ENCODE measurements at places on chromosomes 5 and 9. TPM values are rescaled to one million over a fixed set of nuclear protein-coding genes. Genes with fewer than 3 reads are reported as not detected.
A peak's percentile ranks its signal among the peaks of the same experiment; 100 is the strongest.

DNA sequence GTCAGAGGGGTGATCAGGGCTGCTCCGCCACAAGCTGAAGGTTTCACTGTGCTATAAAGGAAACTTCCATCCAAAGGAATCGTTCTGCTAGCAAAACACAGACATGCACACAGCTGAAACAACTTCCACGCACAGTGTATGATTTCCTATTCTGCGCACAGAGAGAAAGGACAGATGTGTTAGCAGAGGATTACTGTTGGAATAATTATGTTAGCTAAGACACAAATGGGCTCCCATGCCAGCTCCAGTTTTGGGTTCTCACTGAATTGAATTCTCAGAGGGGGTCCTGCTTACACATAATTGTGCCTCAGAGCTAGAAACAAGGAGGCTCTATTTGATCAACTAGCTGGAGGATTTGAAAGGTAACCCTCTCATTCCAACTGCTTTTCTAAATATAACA, 352.4 kb downstream of the IRX2 start:
- no peaks in the 10 kb centered on the region for H3K27me3 ChIP-seq
- H3K27ac ChIP-seq: no peak overlapping the region
- no peaks in the 10 kb centered on the region for H3K4me1 ChIP-seq
- H3K36me3 ChIP-seq: no peaks in the 10 kb centered on the region

DNA sequence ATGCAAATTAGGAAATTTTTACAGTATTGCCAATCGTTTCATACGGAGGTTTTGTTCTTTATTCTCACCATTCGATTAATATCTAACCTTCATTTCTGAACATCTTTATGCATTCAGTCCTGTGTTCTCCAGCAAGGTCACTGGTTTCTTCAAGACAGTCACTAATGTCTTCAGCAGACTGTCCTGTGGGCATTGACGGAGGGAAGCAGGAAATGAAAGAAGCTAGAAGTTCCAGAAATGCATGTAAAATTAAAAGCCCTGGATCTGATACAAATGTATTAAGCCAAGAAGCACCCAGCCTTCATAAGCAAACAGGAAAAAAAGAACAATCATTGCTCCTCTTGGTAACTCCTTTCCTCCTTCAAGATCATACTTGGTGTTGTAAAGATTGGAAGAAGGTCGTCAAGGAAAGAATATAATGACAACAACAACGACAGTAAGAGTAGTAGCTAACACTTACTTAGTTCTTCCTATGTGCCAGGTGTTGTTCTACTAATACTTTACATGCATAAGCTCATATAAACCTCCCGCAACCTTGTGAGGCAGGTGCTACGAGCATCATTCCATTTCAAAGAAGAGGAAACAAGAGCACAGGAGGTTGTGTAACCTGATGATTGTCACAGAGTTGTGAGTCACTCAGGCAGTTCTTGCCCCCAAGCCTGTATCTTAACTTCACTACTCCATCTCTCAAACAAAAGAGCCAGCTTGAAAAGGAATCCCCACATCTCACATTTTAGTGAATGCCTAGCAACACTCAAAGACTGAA, 59.9 kb upstream of the CER1 start:
- H3K4me1 ChIP-seq: no peaks in the 10 kb centered on the region
- no peak for DNase-seq
- H3K36me3 ChIP-seq: no peaks in the 10 kb centered on the region

DNA sequence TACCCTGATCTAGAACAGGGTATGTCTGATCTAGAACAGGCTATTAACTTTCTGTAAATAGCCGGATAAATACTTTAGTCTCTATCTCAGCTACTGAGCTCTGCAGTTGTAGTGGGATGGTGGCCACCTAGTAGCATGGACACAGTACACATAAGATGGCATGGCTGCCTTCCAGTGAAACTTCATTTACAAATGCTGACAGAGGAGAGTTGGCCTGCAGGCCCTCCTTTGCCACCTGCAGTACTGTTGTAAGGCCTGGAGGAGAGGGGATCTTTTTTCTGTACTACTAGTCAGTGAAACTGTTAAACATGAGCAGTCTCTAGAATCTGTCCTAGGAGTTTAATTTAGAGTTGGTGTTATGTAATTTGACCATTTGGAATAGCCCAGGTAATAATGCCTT, 86.0 kb downstream of the TRIO start:
- no peaks in the 10 kb centered on the region for H3K27me3 ChIP-seq
- no peak overlapping the region for H3K27ac ChIP-seq
- peaks cover 8% of the 10 kb centered on the region for H3K4me1 ChIP-seq
- no peak overlapping the region for H3K4me3 ChIP-seq

DNA sequence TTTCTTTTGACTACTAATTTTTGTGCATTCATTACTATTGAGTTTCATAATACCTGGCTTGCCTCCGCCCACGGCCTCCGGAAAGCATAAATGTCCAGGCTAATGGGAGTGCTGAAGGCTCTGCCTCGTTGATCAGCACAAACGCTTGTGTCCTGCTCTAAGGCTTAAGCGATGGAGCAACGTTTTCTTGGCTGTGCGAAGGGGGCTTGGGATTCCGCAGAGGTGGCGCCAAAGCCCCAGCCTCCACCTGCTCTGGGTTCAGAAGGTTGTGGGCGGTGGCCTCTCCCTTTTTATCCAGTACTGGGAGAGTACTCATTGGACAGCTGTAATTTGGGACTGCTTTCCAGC, 19.7 kb downstream of the ANXA2R start:
- H3K36me3 ChIP-seq: no peaks in the 10 kb centered on the region
- peaks cover 43% of the 10 kb centered on the region for H3K4me1 ChIP-seq
- no peaks in the 10 kb centered on the region for H3K27me3 ChIP-seq
- no peak for DNase-seq
- H3K4me3 ChIP-seq: peak overlapping the region; percentile 98

DNA sequence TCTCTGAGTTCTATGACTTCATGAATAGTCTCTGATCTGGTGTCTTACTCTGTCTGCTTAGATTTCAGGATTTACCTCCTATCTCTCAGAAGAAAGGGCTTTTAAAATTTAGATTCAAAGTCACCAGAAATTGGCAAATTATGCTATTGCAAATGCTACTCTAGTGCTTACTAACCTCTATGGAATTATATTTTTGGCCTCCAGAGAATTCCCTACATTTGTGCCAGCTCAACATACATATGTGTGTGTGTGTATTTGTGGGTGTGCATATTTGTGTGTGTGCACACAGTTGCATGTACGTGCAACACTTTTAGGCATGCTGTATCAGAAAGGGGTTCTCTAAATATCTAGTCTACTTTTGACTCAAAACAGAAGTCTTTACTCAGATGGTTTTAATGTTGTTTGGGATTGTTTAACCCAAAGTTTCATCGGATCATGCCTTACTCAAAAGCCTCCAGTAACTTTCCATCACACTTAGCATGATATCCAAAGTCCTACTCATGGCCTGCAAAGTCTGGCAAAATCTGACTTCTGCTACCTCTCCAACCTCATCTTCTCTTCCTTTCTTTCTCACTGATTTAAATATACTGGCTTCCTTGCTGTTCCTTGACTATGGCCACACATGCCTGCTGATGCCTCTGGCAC, 147.6 kb upstream of the NR3C1 start:
- peaks cover 7% of the 10 kb centered on the region for H3K27me3 ChIP-seq
- H3K4me1 ChIP-seq: peaks cover 18% of the 10 kb centered on the region
- peaks cover 6% of the 10 kb centered on the region for H3K36me3 ChIP-seq
- no peak for DNase-seq
- no peak overlapping the region for H3K4me3 ChIP-seq

The KIAA0825 gene
- total RNA-seq: 6.2 TPM

The HCN1 gene
- total RNA-seq: not detected

GRCh38 chr9:106958955-106959657, 96.1 kb downstream of the ZNF462 start:
- H3K4me1 ChIP-seq: no peaks in the 10 kb centered on the region
- DNase-seq: no peak
- no peak overlapping the region for H3K4me3 ChIP-seq
- no peaks in the 10 kb centered on the region for H3K27me3 ChIP-seq
- H3K27ac ChIP-seq: no peak overlapping the region

DNA sequence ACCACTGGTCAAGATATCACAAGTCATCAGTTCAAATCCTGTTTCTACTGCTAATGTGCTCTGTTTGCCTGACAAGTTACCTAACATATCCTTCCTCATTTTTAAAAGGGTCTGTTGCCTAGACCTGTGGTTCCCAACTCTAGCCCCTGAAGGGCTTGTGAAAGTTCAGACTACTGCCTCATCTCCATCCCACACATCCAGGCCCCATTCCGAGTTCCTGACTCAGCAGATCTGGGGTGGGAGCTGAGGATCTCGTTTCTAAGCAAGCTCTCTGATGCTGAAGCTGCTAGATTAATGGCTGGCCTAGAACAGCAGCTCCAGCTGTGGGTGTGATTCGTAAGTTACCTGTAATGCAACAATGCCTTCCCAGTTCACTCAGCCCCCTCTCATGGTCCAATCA, 32.5 kb downstream of the S1PR3 start:
- peaks cover 13% of the 10 kb centered on the region for H3K27me3 ChIP-seq
- H3K4me3 ChIP-seq: no peak overlapping the region
- no peaks in the 10 kb centered on the region for H3K36me3 ChIP-seq
- H3K4me1 ChIP-seq: no peaks in the 10 kb centered on the region
- no peak overlapping the region for H3K27ac ChIP-seq
- DNase-seq: no peak

GRCh38 chr5:111927191-111927590, 170.2 kb upstream of the NREP start:
- no peak for DNase-seq
- H3K4me1 ChIP-seq: no peaks in the 10 kb centered on the region

- H3K27me3 ChIP-seq: no peaks in the 10 kb centered on the region
- H3K27ac ChIP-seq: no peak overlapping the region
- H3K36me3 ChIP-seq: no peaks in the 10 kb centered on the region
- H3K4me3 ChIP-seq: no peak overlapping the region
- DNase-seq: no peak
- H3K4me1 ChIP-seq: no peaks in the 10 kb centered on the region
These were observed 66.0 kb downstream of the PLAC8L1 start for GRCh38 chr5:146039420-146039819.

- no peak overlapping the region for H3K27ac ChIP-seq
- no peak overlapping the region for H3K4me3 ChIP-seq
- no peaks in the 10 kb centered on the region for H3K4me1 ChIP-seq
- no peak for DNase-seq
- no peaks in the 10 kb centered on the region for H3K27me3 ChIP-seq
These were observed 320.2 kb downstream of the NFIB start for GRCh38 chr9:13993632-13994185.

The RAPGEF1 gene
- 215 TPM for total RNA-seq

DNA sequence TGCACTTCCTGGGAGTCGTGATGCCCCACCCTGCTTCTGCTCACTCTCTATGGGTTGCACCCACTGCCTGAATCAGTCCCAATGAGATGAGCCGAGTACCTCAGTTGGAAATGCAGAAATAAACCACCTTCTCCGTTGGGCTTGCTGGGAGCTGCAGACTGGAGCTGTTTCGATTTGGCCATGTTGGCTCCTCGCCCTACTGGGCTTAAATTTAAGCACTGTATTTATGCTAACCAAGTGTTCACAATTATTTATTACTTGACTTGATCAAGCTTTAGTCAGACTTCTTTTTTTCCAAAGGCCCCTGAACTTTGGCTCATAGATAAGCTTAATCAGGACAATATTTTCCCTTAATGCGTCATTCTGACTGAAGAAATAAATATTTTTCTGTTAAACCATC, 1072.4 kb upstream of the CDH9 start:
- H3K27ac ChIP-seq: no peak overlapping the region
- no peak overlapping the region for H3K4me3 ChIP-seq
- no peak for DNase-seq
- no peaks in the 10 kb centered on the region for H3K27me3 ChIP-seq
- H3K36me3 ChIP-seq: peaks cover 6% of the 10 kb centered on the region
- H3K4me1 ChIP-seq: no peaks in the 10 kb centered on the region

DNA sequence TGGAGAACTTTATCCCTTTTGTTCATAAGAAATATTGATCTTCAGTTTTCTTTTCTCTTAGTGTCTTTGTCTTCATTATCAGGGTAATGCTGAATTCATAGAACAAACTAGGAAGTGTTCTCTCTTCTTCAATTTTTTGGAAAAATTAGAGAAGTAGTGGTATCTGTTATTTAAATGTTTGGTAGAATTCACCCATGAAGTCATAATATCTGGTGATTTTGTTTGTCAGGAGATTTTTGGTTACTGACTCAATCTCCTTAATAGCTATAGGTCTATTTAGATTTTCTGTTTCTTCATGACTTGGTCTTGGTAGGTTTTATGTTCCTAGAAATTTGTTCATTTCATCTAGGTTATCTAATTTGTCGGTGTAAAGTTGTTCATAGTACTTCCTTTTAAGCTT, 45.4 kb upstream of the STARD4 start:
- no peak overlapping the region for H3K27ac ChIP-seq
- no peak overlapping the region for H3K4me3 ChIP-seq
- no peaks in the 10 kb centered on the region for H3K4me1 ChIP-seq
- no peak for DNase-seq

GRCh38 chr9:27047136-27047535, 41.7 kb upstream of the LRRC19 start:
- H3K4me1 ChIP-seq: no peaks in the 10 kb centered on the region
- no peaks in the 10 kb centered on the region for H3K27me3 ChIP-seq

DNA sequence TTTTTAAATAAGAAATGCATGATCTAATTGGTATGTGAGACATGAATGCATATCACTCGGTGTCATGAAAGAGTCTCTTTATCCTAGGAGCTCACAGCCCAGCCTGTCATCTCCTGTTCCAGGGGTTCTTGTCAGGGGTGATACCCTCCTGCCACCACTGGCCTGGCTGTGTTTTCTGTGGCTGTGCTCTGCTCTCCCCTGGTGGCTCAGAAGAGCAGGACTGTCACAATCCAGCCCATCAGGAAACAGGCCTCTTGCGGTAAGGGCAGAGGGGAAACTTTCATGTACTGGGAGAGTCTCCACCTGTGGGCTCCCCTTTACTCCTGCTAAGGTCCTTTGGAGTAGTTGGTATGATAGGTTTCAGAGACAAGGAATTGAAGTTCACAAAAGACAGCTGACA, 240.2 kb upstream of the GLRA1 start:
- no peak for DNase-seq
- no peak overlapping the region for H3K4me3 ChIP-seq
- no peak overlapping the region for H3K27ac ChIP-seq
- H3K36me3 ChIP-seq: no peaks in the 10 kb centered on the region
- H3K27me3 ChIP-seq: peaks cover 2% of the 10 kb centered on the region

GRCh38 chr9:438961-439768, 224.5 kb downstream of the DOCK8 start:
- H3K4me1 ChIP-seq: no peaks in the 10 kb centered on the region
- DNase-seq: no peak
- H3K4me3 ChIP-seq: no peak overlapping the region
- peaks cover 29% of the 10 kb centered on the region for H3K36me3 ChIP-seq
